ENCODE measurements at places on chromosomes 1 and 21.

DNA sequence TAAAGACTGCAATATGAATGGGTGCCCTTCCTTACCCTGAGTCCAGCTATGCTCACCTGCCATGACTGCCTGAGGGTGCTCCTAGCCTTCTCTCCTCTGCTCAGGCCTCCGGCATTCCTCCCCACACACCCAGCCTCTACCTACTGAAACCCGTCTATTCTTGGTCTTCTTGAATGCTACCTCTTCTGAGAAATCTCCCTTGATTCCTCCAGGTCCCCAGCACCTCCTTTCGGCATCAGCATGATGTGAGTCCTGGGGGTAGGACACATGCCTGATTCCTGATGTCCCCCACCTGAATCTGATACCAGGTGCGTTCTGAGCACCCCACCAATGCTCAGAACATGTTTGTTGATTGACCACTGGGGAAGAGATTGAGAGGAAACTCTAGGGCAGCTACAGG lies 8.6 kb downstream of the LDLRAD1 start:
- no peak for DNase-seq

GRCh38 chr1:160724465-160725242 lies 13.0 kb upstream of the CD48 start:
- no peak for DNase-seq

DNA sequence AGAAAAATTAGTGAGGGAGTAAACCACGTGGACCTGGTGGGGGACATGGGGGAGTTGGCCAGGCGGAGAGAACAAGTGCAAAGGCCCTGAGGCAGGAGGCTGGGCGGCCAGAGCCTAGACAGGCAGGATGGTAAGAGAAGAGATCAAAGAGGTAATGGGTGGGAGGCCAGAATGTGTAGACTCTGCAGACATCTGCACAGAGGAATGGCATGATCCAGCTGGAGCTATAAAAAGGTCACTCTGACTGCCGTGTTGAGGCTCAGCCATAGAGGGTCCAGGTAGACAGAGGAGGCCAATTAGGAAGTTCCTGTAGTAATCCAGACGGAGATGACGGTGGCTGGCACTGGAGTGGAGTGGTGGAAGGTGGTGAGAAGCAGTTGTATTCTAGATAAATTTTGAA lies 3.6 kb downstream of the H6PD start:
- no peak for DNase-seq

DNA sequence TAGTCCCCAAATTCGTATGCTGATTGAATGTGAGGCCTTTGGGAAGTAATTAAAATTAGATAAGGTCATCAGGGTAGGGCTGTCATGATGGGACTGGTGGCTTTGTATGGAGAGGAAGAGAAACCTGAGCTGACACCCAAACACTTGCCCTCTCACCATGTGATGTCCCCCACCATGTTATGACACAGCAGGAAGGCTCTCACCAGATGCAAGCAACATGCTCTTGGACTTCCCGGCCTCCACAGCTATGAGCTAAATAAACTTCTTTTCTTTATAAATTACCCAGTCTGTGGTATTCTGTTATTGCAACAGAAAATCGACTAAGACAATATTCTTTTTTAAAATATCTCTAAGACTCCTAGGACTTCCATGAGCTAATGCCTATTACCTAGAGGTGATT lies 43.6 kb upstream of the GUCA2B start:
- DNase-seq, result no peak

DNA sequence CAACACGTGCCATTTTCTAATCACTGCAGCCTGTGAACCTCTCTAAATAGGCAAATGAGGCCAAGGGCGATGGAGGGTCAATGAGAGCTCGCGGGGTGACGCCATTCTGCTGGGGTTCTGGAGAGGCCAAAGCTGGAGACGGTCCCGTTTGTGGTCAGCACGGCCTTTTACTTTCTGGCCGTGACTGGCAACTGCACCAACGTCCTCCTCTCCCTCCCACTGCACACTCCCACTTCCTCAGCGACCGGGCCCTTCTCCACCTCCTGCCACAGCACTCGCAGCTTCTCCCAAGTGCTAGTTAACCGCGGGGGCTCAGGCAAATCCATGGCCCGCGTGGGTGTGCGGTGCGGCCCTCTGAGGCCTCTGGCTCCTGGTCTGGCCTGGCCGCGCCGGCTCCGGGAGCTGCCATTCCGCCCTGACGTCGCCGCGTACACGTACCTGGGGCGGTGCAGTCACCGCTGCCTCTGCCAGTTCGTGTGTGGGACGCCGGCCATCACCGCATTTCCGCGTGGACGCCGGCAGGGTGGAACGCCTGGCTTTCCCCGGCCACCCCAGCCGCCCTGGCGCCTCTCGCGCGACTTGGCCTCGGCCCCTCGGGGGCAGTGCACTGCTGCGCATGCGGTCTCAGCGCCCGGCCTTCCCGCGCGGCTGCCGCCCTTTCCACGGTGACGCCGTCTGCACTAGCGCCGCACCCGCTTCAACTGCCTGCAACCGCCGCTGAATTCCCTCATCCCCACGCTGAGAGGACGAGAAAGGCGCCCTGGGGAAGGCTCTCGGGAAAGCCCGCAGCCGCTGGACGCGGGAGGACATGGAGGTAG lies 18.2 kb downstream of the OR2C3 start:
- DNase-seq, result no peak

GRCh38 chr1:19619697-19620384 lies 24.3 kb upstream of the NBL1 start:
- DNase-seq, result no peak

- no peak for DNase-seq
These were observed 25.6 kb downstream of the SLC45A1 start for GRCh38 chr1:8343464-8344001.

DNA sequence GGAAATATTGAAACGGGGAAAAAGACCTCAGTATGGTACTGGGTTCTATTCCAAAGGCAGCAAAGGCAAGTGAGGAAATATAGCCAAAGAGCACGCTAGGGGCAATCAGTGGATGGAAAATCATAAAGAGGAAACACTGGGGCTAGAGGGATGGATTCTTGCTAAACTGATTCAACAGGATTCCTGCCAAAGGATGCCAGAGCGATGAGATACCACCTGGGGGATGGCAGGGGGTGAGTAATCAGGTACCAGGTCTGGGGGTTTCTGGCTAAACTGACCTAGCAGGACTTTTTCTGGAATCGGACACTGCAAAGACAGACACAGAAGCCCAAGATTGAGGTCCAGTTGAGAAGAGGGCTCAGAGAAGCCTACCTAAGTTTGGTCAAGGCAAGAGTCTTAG lies 6.7 kb downstream of the CHI3L2 start:
- no peak for DNase-seq

- no peak for DNase-seq
These were observed 22.0 kb upstream of the KCTD3 start for GRCh38 chr1:215545096-215545495.

- peak; percentile 72 for DNase-seq
These were observed 24.7 kb downstream of the CDK18 start for GRCh38 chr1:205528887-205529825.

DNA sequence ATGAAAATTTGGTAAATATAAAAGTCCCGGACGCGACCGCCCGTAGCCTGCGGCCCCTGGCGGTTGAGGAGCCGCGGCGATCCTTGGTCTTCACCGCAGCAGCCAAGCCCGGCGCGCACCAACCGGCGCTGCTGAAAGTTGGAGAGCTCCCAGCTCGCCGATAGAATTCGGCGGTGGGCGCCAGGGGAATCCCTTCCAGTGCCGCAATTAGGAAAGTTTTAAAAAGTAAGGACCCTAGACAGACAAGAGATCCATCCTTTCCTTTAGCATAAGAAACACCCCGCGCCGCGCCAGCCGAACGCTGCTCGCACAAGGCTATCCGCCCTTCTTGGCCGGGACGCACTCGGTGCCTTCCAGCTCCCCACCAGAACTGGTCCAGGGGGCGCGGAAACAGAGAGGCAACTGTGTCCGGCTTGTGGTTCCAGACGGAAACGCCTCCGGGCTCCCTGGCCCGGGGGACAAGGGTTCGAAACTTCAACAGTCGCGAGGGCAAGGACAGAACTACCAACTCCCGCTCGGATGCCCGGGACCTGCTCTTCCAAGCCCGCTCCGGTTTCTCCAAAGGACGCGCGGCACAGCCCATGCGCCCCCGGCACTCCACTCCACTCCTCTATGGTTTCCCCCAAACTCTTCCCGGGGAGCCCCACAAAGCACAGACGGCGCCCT lies 1.7 kb downstream of the FAM78B start:
- DNase-seq, result no peak

GRCh38 chr1:29169976-29170375 lies 11.7 kb downstream of the SRSF4 start:
- no peak for DNase-seq

- no peak for DNase-seq
These were observed at the start of gene RASAL2 for GRCh38 chr1:178093951-178094738. RASAL2 (plus strand) TSS chr1:178094104; CDS start chr1:178094493, 389 bp downstream.

DNA sequence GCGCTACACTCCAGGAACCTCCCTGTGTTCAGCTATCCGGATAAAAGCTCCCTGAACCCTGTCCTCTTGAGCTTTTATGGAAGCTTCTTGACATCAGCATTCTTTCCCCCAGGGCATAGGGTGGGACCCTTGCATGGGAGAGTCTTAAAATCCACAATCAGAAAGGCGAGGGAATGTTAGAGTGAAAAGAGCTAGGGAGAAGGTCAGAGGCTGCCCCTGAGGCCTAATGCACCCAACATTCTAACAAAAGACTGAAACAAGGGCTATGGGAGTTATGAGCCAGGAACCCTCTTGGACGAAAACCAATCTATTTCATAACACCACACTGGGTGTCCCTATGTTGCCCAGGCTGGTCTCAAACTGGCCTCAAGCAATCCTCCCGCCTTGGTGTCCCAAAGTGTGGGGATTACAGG lies 36.7 kb downstream of the NEK2 start:
- DNase-seq, result no peak

- DNase-seq, result no peak
These were observed 67.1 kb downstream of the CAMTA1 start for GRCh38 chr1:6852136-6852890.

DNA sequence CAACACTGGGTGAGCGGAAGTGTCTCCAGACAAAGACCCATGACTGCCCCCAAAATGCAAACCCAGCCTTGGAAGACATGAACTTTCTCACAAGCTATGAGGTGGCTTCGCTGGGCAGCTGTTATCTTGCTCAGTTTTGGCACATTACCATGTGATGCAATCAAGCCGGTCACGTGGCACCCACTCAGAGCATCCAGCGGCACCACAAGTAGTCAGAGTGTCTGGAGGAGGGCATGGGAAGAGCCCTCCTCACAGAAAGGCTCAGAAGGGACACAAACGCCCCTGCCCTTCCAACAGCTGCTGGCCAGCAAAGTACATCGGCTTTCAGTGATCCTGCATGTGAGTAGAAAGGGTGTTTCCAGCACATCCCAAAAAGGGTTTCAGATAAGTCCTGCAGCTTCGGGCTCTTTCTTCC lies 145.5 kb upstream of the IRF2BP2 start:
- no peak for DNase-seq

DNA sequence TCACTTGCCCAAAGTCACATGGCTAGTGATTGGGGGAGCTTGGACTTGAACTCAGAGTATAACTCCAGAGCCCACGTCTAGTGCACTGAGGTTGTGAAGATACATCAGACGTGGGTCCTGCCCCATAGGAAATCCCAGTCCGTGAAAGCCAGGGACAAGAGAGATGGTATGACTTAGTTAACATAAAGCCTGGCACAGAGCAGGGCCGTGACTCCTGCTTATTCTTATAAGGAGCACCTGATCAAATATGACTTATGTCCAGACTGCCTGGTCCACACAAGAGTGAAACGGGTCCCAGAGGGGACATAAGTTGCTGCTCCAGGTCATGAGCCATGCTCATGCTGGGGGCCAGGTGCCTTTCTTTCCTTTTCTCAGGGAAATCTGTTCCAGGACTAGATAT lies 166.3 kb upstream of the USP24 start:
- no peak for DNase-seq

DNA sequence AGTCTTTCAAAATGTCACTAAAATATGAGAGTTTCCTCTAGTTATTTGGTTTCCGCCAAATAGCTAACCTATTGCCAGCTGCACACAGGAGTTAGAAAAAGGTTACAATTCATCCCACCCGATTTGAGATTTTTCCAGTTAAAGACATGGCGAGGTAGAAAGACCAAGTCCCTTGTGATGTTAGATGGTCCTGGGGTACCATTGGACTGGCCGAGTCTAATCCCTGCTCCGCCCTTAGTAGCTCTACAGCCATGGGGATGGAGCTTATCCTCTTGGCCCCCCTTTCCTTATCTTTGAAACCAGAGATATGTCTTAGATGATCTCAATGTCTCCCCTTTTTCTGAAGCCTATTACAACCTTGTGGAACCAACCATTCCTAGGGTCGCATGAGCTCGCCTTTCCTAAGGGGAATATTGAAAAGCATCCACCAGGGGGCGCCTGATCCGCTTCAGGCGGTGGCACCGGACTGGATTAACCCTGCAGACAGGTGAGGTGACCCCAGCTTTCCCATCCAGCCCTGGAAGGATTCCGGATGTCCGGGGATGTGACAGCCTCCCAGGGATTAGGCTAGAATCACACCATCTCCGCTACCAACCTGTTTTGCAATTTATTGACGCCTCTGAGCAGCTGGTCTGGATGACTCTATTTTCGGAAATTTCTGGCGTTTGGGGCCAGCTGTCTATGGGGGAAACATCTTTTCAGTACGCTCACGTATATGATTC lies 68.3 kb upstream of the SIM2 start:
- DNase-seq, result peak; percentile 45

DNA sequence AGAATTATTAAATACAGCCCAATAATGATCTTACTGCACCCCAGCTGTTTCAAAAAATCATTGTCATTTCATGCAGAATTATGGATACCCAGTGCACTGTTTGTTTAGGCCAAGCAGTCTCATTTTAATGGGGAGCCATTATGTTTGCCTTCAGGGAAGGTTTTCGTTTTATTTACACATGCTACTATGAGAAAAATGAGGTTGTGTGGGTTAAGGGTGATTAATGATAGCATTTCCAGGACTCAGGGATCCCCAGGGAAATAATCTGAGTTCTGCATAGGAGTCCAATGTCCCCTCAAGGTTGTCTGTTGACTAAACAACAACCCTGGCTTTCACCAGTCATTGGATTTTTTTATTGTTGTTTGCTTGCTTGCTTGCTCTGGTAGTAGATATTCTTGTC lies 71.0 kb upstream of the ZP4 start:
- DNase-seq, result no peak

DNA sequence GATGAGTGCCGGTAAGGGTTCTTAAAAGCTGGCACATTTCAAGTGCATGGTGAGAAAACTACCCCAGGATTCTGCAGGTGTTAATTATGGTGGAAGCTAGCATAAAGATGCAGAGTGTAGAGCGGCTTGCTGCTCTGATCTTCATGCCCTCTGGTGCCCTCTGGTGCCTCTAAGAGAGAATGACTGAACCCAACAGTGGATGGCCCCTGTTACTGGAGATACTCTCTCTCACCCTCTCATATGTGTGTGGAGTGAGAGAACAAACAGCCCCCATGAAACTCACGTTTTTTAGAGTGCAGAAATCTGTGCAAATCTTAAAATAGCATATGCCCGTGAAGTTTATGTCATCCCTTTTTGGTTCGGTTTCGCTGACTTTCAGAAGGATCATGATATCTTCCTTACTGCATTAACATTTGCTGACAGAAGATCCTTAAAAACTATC lies 90.0 kb downstream of the GRIK1 start:
- DNase-seq, result peak; percentile 2

All from stimulated activated naive CD4-positive, alpha-beta T cell treated with Interleukin-2 at 50 U/mL for 16 hours (primary cell).